Naive thymus-derived CD8-positive, alpha-beta T cell (primary cell): ENCODE measurements at places on chromosomes 12 and 14. TPM values are rescaled to one million over a fixed set of nuclear protein-coding genes. Genes with fewer than 3 reads are reported as not detected.

ANKLE2 gene
- total RNA-seq = 100 TPM

GLIPR1L2 gene
- total RNA-seq = 0.91 TPM

TSPAN9 gene
- 0.65 TPM for total RNA-seq

MMP19 gene
- total RNA-seq = 0.55 TPM

GALNT9 gene
- not detected for total RNA-seq

ENDOU gene
- total RNA-seq = not detected

SIX1 gene
- not detected for total RNA-seq

GRCh38 chr12:22689876-22690275 is 64.9 kb downstream of the ETNK1 start:
- no peak for DNase-seq

DNA sequence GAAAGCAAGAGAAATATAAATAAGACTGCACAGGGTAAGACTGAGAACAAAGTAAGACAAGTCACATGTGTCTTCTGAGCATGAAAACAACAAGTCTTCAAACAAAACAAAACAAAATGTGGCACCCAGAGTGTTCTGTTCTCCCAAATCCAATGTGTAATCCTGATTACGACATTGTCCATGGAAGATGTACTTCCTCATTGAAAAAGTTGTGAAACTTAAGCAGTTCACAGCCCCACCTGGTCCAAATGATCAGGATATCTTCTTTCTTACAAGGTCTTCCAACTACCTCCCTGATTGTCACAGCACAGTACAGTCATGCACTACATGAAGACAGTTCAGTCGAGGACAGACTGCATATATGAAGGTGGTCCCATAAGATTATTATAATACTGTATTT is 23.3 kb upstream of the NEK9 start:
- no peak for DNase-seq

- no peak for DNase-seq
Observed at GRCh38 chr12:73361156-73361863, 1089.1 kb downstream of the TRHDE start.

DNA sequence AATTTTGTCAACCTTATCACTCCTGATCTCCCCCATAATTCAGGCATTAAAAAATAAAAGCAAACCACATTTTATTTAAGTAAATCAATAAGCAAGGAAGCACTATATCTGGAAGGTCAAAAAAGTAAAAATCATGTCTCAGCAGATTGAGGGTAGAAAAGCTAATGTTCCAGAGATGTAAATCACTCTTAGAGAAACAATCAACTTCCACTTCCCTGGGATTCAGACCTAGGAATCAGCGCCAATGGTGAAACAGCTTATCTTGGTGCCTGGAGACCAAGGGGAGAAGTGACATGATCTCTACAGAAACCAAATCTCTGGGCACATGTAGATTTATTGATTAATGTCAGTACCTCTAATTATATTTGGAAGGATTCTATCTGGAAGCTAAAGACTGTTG is 10.9 kb upstream of the SNX6 start:
- DNase-seq = no peak

DNA sequence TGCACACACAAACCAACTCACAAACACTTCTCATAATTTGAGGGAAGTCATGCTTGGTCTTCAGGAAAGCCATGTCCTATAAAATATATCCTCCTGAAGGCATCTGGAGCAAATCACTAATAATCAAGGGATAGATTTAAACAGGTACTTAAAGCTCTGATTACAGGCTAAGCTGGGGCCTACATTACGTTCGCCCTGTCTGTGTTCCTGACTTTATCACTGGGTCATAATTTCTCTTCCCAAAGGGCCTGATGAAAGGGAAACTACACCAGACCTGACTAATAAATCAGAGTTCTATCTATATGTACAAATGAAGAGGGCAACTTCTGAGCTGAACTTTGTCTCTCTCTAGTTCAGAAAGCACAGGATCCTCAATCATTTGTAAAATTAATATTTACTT is 43.9 kb upstream of the RASSF8 start:
- DNase-seq = no peak

- DNase-seq = no peak
Observed at GRCh38 chr12:109925185-109925840, 25.2 kb downstream of the TCHP start.

DNA sequence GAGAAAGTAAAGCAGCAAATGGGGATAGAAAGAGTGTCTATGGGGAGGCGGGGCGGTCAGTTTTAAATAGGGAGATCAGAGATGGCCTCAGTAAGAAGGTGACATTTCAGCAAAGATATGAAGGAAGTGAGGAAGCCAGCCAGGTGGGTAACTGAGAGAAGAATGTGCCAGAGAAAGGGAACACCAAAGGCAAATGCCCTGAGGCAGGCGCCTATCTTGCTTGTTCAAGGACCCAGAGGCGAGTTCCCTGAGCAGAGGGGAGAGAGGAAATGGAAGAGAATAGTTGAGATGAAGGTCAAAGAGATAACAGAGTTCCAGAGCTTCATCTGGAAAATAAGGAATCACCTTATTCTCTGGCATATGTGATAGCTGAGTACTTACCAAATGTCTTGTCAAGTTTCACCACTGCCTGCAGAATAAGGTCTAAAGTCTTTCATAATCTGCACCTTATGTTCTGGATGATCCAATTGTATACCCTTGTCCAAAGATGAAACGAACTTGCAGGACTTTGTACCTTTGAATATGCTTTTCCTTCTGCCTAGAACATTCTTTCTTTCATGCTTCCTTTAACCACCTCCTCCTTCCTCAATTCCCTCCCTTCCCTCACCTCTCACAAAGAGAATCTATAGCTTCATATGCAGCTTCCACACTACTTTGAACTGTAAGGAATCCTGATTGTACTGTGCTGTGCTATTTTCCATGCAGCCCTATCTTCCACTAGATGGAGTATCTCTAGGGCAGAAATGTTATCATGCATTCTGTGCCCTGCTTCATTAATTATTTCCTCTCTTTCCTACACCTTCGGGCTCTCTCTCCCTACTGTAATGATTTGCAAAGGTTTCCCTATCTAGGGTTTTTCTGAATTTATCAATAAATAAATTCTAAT is 38.5 kb downstream of the GNPTAB start:
- no peak for DNase-seq

DNA sequence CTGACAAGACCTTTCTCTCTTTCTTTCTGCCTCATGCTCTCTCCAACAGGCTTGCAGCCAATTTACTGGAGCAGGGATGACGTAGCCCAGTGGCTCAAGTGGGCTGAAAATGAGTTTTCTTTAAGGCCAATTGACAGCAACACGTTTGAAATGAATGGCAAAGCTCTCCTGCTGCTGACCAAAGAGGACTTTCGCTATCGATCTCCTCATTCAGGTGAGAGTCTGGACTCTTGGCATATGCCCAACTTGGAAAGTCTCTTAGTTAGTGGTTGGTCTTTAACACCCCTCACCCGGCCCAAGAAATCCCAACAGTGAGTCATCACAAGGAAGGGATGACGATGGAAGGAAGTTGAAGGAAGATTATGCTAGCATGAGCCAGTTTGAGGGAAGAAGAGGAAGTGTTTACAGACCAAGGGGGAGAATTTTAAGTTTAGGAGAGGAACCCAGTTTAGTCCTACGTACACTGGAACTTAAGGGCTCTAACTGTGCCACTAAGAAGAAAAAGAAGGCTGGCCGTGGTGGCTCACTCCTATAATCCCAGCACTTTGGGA is 189.7 kb downstream of the ETV6 start:
- no peak for DNase-seq
